ENCODE measurements at places on chromosomes 1 and 21.
A peak's percentile ranks its signal among the peaks of the same experiment; 100 is the strongest.

- DNase-seq, result no peak
Observed at GRCh38 chr1:6593810-6594209, 8.9 kb downstream of the KLHL21 start.

DNA sequence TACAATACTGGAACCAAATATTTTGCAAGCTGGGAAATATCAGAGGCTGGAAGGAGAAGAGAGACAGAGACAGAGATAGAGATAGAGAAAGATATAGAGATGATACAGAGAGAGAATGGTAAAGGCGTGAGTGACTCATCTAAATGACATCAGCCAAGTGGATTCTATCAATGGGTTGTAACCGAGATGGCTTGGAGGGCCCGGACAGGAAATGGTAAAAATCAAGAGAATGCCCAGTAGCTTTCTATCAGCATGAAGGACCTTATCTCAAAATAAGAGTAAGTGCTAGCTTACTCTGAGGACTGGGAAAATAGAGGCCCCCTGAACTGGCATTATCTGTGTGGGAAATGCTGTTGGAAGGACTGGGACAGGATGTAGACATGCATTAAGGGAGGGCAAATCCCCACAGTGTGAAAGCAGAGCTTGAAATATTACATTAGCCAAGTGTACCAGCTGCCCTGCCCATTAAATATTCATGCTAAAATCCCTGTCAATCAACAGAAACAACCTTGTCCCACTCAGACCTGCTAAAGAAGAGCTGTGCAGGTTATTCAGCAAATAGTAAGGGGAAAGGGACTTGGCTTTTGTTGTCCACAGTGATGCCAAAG lies 76.6 kb upstream of the ZNF644 start:
- DNase-seq, result peak; percentile 42

DNA sequence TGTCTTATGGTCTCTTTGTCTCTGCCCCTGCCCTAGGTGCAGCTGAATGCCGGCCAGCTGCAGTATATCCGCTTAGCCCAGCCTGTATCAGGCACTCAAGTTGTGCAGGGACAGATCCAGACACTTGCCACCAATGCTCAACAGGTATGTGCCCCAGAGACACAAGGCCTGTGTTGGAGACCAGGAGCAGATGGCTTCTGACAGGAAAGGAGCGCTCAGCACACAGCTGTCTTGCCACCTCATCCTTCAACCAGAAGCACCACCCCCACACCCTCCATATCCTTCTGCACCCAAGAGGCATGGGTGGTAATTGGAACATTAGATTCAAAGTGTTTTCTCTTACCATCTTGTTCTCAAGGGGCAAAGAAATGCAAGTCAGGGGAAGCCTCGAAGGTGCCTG lies 17.0 kb upstream of the KCNQ4 start:
- DNase-seq, result no peak

GRCh38 chr1:178192686-178193085 lies 98.8 kb downstream of the RASAL2 start:
- DNase-seq, result no peak

DNA sequence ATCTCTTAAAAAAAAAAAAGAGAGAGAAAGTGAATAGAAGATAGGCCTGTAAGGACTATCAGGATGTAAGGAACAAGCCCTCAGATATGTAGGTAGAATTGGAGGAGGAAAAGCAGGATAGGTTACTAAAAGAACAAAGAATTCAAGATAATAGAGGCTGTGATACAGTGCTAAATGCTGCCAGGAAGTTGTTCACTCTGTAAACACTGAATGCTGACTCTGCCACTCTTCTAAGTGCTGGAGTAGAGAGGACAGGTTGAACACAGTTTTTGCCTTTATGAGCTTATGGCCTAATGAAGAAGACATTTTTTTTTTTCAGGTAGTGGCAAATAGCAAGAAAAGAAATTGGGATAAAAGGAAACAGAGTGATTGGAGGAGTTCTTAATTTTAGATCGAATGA lies 90.6 kb upstream of the ZNF678 start:
- DNase-seq, result no peak

- no peak for DNase-seq
Observed at GRCh38 chr1:82991569-82991968, 1007.4 kb downstream of the TTLL7 start.

DNA sequence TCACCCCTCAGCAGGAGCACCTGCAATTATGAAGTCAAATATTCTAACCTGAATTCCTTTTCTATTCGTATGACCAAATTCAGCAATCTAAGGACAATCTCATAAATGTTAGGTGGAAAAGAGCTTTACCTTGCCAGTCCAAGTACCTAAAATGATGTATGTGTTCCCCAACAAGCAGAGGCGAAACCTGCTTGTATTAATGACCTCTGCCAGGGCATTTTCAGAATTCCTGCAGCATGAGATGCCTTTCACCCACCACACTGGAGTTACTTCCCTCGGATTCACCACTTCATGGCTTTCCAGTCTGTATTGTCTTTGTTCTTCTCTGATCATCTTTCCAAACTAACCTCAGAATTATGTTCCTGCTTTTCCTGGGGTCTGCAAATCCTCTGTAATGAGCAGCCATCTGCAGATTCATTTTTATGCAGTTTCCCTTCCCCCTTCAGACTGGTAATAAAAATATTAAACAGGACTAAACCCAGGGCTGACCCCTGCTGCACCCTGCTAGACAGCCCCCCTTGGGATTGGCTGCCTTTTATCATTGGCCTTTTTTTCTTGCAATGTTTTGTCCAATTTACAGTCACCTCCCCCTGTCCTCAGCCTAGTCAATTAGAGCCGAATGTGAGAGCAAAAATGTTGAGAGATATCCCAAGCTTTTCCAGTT lies 26.6 kb upstream of the CASQ2 start:
- DNase-seq, result no peak

DNA sequence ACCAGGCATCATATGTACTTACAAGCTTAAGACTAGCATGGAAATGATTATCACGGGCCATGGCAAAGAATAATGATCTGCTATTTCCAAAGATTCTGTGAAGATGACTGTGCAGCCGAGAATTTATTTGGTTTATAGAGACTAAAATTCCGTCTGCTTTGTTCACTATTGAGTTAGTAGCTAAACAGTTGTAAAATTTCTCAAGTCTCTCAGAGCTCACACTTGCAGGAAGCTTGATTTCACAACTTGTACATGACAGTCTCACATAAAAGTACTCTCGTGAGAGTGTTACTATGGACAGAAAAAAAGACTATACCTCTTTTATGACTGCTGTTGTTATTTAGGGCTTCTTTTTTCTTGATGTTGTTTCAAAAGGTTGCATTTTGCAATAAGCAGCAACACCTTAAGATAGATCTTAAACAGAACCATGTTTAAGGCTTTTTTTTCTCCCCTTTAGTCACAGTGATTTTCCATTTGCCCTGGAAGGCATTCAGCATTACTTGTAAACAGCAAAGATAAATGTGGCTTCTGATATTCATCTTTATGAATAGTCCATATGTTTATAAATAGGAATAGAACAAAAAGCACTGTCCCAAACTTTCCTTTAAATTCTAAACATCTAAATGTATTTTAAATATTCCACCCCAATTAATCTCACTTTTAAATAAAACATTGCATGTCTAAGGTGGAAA lies 24.8 kb downstream of the ST6GALNAC5 start:
- no peak for DNase-seq

GRCh38 chr1:115982400-115982799 lies 6.1 kb downstream of the SLC22A15 start:
- DNase-seq, result no peak

DNA sequence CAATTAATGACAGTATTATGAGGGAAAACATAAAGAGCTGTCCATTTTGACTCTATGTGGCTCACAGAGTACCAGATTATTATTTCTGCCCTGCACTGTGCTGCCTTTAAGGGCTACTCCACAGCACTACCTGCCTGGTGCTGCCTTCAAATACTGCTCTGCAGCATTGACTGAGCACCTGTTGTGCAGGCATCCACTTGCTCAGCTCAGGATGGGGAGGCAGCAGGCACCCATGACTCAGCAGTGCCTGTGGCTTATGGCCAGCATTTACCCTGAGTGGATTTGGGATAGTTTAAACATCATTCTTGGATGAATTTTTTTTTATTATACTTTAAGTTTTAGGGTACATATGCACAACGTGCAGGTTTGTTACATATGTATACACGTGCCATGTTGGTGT lies 953 bp upstream of the KPRP start:
- peak; percentile 24 for DNase-seq

- DNase-seq, result no peak
Observed at GRCh38 chr1:234320069-234320468, 53.2 kb upstream of the COA6 start.

GRCh38 chr1:199287647-199288046 lies 648.8 kb downstream of the PTPRC start:
- DNase-seq, result no peak

GRCh38 chr1:235910357-235911299 lies 43.9 kb upstream of the LYST start:
- DNase-seq, result peak; percentile 94

DNA sequence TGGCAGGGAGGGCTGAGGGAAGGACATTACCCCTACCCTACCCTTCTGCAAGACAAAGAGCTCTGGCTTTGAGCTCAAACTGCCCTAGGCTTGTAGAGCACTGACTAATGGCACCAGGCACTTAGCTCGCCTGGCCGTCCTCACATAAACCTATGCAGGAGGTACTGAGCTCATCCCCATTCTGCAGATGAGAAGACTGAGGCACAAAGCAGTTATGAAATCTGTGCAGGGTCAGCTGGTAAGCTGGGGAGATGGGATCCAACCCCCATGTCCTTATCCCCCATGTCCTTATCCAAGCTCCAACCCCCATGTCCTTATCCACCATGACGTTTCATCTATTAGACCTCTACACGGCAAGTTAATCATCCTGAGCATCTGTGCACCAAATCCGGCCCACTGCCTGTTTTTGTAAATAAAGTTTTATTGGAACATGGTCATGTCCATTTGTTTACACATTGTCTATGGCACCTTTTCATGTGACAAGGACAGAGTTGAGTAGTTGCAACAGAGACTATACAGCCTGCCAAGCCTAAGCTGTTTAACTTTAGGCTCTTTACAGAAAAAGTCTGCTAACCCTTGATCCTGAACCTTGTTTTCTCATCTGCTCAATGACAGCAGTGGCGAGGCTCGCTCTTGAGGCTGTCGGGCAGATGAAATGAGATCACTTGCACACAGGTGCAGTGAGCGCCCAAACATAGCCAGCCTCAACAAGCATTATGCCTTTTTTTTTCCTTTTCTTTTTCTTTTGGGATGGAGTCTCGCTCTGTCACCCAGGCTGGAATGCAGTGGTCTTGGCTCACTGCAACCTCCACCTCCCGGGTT lies 86.8 kb downstream of the FBXO2 start:
- DNase-seq, result no peak

DNA sequence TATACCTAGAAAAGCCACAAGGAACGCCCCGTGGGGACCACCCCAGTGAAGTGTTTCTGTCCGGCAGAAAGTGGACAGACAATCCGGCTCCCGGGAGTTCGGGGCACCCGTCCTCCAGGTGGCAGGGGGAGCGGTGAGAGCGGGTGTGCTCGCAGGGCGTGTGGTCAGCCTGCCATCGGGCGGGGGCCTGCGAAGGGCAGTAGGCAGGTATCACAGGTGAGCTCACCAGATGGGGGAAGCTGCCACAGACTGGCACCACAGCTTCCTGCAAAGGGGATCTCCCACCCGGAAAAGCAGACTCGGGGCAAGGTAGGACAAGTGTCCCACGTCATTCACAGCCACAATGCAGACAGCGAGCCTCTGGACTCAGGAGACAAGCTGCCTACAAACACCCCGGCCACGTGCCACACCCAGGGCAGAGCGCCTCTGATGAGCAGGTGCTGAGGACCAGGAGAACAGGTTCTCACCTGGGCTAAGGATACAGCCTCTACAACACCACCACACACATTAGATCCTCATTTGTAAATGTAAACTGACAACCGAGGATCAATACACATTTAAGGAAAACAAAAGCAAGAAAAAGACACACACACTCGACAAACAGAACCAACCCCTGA lies 36.4 kb downstream of the VPS26C start:
- DNase-seq, result no peak

DNA sequence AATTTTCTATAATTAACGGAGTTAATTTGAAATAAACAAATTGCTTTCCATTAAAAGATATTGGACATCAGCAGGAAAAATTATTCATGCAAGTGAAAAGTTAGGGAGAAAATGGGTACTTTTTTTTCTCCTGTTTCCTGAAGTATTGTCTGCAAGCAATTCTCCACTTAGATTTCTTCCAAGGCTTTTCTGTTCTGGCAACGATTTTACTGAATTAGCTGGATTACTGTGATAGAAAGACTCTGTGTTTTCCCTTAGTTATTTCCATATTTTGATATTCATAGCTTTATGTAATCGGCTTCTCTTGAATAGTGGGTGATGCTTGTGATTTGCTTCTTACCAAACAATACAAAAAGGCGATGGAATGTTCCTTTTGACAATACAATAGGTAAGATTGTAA lies 1333.9 kb downstream of the AMY1C start:
- DNase-seq, result no peak

- DNase-seq, result no peak
Observed at GRCh38 chr1:11046625-11047365, at the start of gene MASP2. Gene MASP2 (minus strand): TSS chr1:11047239. CDS start chr1:11047207, 32 bp downstream.

DNA sequence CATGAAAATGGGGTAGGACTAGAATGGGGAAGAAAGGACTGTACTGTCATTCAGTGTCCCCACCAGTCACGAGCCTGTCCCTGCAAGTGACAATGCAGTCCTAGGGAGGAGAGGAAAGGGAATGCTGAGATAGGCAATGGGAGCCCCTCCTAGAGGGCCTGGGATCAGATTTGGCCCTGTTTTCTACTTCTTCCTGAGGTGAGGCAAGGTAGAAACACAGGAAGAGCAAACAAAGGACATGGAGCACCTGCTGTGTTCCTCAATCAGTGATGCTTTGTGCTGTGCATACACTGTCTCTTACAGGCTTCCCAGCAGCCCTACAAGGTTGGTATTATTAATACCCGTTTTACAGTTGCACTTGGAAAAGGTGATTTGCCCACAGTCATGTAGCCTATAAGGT lies 6.1 kb downstream of the FABP3 start:
- no peak for DNase-seq

- no peak for DNase-seq
Observed at GRCh38 chr1:58829866-58830265, 46.0 kb upstream of the JUN start.

GRCh38 chr1:238642231-238642630 lies 744.1 kb upstream of the CHRM3 start:
- DNase-seq, result no peak

GRCh38 chr1:47554901-47555300 lies 117.1 kb downstream of the FOXD2 start:
- no peak for DNase-seq

GRCh38 chr1:94094469-94095111 lies 26.4 kb downstream of the ABCA4 start:
- DNase-seq, result no peak

DNA sequence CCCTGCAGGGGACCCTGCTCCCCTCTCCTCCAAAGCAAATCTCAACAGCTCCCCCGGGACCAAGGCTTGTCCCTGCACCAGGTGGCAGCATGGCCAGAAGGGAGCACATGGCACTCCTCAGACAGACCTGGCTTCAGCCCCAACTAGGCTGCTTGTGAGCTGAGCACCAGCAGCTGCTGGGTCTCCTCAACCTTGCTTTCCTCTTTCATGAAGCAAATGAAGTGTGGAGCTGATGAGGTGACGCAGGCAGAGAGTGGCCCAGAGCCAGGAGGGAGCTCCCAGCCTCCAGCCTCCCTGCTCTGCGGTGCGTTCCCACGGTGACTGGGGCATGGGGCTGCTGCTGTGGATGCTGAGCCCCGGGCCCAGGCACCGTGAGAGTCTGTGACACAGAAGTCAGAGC lies 34.0 kb downstream of the MEGF6 start:
- DNase-seq, result no peak

- no peak for DNase-seq
Observed at GRCh38 chr1:184188037-184188436, 136.5 kb downstream of the TSEN15 start.

Data from SW480 (cell line).